Occipital lobe (tissue), 3 donors: ENCODE measurements at places on chromosomes 7 and 10.

- no peak for DNase-seq
These were observed 71.4 kb downstream of the AHR start for GRCh38 chr7:17369691-17370426.

DNA sequence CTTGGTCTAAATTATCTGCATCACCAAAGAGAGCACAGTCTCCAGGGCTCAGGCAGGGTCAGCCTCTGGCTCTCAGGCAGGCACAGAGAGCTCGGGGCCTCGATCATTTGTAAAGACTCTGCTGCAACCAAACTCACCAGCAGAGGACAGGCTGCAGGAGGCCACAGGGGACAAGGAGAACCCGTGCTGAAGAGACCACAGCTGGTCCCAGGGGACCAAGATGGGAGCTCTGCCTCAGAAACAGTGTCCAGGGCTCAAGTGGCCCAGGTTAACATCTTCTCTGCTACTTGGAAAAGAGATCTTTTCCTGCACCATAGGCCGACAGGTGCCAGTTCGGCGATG is 543.2 kb downstream of the PTPRN2 start:
- DNase-seq, result no peak

- DNase-seq, result no peak
These were observed 76.4 kb upstream of the LRRC17 start for GRCh38 chr7:102836191-102836919.

DNA sequence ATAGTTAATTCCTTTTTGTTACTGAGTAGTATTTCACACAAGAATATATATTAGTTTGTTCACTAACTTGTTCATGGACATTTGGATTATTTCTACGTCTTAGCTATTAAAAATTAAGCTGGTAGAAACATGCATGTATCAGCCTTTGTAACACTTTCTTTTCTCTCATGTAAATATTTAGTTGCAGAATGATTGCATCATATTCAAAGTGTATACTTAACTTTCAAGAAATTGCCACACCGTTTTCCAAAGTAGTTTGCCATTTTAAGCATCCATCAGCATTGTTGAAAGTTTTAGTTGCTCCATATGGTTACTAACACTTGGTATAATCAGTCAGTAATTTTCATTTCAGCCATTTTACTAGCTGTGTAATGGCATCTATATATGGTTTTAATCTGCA is 666.9 kb downstream of the NXPH1 start:
- DNase-seq, result no peak

GRCh38 chr10:102837230-102837721 is at the start of gene CYP17A1:
Gene CYP17A1, minus strand, starts transcription at chr10:102837413. Its CDS starts 52 bp downstream, at chr10:102837361.
- DNase-seq, result no peak

DNA sequence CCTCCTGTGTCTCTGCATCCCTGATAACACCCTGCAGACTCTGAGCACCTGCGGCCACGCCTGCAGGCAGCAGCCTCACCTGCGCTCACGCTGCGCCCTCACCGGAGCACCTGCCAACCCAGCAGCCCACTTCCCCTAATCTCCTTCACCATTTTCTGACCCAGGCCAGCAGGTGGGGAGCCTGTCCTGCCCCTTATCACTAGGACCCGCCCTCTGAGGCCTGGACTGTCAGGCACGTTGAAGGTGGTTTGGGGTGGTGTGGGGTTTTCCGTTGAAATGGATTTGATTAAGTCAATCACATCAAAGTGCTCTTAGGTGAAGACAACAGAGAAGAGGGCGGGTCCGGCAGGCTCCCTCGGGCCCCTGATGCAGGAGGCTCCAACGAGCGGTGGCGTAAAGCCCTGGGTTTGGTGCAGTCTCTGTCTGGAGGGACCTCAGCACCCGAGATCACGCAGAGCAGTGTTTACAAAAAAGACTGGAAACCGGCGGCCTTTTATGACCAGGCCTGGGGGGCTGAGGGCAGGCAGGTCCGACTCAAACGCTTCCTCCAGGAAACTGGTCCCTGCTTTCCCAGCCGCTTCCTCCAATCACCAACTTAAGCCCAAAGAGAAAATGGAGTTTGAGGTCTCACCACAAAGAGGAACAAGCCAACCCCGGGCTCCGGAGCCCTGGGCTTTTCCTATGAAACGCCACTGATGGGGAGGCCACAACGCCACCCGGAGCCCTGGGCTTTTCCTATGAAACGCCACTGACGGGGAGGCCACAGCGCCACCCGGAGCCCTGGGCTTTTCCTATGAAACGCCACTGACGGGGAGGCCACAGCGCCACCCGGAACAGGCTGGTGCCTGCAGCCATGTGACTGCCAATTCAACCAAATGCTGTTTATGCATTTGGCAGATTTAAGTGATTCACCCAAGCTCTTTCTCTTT is 45.5 kb downstream of the DPYSL4 start:
- DNase-seq, result no peak

DNA sequence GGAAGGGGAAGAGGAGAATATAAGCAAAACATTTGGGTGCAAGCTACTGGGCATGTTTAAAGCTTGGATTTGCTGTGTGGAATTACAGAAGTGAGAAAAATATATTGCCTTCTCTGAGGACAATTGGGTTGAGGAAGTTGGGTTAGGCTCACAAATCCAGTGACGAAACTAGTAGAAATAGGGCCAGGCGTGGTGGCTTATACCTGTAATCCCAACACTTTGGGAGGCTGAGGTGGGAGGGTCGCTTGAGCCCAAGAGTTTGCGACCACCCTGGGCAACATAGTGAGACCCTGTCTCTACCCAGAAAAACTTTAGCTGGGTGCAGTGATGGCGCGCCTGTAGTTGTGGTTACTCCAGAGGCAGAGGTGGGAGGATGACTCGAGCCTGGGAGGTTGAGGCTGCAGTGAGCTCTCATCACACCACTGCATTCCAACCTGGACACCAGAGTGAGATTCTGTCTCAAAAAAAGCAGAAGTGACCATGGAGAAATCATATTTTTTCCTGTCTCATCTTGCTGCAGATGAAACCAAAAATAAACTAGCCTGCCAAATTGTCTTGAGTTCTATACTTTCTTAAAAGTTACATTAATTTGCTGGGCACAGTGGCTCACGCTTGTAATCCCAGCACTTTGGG is 22.4 kb downstream of the NRBF2 start:
- DNase-seq, result no peak

- no peak for DNase-seq
These were observed 482.1 kb downstream of the DNAJB6 start for GRCh38 chr7:157818701-157819454.

DNA sequence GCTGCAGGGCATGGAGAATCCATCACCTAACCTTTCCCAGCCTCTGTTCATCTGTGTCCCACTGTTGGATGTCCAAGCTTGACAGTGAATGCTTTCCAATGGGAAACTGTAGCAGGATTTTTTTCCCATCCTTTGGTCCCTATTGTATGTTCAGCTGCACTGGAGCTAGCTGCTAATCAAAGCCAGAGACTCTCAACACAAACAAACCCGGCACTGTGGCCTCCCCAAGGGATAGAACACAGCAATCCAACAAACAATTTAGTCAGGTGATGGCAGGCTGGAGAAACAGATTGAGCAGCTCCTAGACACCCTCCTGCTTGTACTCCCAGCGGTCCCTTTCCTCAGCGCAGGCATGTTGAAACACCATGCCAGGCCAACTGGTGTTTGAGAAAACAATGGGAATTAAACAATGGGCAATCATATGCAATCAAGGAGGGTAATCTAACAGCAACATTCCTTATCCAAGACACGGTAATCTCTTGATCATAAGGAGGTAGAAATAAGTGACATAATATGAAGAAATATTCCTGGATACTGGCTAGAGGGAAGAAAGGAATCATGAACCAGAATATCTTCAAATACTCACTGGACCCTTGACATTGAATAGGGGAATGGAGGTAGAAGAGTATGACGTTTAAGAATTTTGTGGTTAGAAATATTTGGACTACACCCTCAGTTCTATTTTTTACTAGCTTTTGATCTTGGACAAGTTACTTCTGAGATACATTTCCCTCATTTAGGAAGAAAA is 15.0 kb downstream of the PTN start:
- DNase-seq, result no peak

GRCh38 chr10:79188154-79188965 is 119.6 kb downstream of the ZMIZ1 start:
- DNase-seq, result no peak

DNA sequence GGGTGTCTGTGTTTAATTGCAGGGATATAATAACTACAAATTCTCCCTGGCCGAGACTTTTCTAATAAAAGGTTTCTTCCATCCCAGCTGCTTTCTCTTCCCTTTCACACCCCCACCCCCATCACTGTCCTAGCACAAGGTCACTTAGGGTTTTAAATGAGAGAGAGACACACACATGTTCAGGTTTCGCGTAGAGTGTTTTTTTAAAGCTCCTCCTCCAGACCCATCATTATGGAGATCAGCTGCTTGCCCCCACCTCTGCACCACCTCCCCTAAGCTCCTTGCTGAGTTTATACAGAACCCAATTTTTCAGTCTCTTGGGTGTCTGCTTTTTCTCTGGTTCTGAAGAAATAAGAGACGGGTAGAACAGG is 18.6 kb downstream of the LRMDA start:
- DNase-seq, result no peak

DNA sequence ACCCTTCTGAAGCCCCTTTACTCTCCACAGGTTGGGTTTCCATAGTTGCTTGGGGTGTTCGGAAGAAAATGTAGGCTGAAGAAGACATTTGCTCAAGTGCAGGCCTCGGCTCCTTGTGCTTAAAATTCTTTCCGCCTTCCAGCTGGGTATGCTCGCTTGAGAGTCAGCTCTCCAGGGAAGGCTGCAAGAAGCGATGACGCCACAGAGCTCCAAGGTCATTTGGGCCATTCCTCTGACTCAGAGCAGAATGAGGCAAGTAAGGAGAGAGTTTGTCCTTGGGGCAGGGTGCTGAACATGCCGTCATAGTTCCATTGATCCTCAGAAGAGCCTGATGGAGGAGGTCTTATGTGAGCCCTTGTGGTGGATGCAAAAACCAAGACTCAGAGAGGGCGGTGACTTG is 27.4 kb upstream of the HSPA12A start:
- no peak for DNase-seq

GRCh38 chr10:78259391-78259790 is 225.7 kb downstream of the RPS24 start:
- DNase-seq, result no peak

DNA sequence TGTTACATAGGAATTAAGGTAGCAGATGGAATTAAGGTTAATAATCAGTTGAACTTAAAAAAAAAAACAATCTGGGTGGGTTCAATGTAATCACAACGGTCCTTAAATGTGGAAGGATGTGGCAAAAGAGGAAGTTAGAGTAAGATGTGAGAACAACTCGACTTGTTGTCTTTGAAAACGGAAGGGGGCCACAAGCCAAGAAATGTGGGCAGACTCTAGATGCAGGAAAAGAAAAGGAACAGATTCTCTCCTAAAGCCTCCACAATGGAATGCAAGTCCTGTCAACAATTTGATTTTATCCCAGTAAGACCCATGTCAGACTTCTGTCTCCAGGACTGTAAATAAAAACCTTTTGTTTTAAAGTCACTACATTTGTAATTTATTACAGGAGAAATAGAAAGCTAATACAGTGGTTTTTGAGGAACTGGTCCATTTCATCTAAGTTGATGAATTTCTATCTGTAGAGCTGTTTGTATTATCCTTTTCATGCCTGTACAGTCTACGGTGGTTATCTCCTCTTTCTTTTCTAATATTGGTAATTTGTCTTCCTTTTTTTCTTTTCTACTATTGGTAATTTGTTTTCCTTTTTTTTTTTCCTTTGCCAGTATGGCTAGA is 8.6 kb downstream of the MCMBP start:
- DNase-seq, result no peak

DNA sequence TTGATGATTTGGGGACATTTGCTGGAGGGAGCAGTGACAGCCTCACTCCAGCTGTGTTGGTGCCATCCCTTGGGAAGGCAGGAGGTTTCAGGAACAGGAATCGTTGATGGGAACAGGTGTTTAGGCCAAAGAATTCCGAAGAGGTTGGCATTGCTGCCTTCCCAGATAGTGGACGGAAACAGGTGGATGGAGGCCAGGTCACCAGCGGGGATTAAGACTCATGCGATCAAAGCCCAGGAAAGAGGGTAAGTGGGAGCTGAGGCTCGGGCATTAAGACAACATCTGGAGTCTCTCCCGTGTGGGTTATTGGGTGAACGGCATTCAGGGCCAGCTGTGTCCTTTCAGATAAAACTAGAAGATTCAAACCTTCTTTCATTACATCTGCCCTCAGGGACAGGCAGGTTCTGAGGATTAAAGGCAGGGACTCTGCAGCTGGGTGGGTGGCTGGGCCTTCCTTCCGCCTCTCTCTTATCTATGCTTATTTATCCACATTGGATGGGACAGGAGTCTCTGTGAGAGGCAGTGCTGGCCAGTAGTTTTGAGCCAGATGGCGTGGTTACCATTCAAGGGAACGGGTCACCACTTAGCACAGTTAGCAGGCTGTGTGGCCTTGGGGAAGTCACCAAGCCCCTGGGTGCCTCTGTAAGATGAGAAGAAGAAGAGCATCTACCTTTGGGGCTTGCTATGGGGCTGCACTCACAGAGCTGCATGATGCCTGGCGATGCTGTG is 67.6 kb downstream of the INSIG1 start:
- no peak for DNase-seq

DNA sequence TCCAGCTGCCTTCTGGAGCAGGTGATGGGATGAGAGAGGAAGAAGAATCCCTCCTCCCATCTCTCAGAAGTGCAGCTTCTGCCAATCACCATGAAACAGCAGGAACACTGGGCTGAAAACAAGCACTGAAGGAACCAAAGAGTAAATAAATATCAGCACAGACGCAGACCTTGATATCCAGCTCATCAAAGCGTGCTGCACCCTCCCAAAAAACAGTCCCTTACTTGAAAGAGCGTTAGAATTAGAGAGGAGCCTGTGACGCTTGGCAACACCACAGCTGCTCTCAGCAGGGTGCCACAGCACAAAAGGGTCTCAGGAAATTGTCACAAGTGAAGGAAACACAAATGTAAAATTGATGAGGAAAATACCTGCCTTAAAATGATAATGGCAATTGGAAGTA is 39.5 kb downstream of the KLF6 start:
- no peak for DNase-seq

DNA sequence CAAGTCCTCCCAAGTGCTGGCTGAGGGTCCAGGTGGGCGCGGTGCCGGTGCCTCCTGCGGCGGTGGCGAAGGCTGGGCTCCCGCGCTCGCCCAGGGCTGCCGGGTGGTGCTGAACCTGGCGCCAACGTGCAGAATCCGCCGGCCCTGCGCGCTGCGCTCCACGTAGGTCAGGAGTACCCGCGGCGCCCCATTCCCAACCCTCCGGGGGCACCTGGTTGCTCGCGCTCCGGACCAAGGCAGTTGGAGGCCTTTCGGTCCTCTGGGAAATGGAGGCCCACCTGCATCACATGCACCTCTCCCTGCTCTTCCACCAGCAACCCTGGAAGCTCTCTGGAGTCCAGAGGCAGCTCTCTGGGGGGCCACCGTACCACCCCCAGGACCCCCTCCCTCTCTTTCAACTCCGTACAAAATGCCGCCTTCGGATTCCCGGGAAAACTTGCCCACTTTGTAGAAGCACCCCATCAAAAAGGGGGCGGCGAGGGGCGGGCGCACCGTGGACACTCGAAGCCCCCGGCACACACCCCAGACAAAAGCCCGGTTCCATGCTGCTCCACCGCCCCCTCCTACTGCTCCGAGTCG is 745 bp downstream of the SLC16A9 start:
- no peak for DNase-seq

- no peak for DNase-seq
These were observed 35.9 kb downstream of the FZD1 start for GRCh38 chr7:91299952-91300775.

GRCh38 chr7:133395551-133395950 is 142.7 kb downstream of the EXOC4 start:
- no peak for DNase-seq
